NCI-H1436 treated with DMSO at 0.1 percent for 48 hours (cell line): ENCODE measurements at places on chromosomes 11 and 22.

- no peak for DNase-seq
These were observed 21.0 kb upstream of the UBASH3B start for GRCh38 chr11:122634501-122634900.

DNA sequence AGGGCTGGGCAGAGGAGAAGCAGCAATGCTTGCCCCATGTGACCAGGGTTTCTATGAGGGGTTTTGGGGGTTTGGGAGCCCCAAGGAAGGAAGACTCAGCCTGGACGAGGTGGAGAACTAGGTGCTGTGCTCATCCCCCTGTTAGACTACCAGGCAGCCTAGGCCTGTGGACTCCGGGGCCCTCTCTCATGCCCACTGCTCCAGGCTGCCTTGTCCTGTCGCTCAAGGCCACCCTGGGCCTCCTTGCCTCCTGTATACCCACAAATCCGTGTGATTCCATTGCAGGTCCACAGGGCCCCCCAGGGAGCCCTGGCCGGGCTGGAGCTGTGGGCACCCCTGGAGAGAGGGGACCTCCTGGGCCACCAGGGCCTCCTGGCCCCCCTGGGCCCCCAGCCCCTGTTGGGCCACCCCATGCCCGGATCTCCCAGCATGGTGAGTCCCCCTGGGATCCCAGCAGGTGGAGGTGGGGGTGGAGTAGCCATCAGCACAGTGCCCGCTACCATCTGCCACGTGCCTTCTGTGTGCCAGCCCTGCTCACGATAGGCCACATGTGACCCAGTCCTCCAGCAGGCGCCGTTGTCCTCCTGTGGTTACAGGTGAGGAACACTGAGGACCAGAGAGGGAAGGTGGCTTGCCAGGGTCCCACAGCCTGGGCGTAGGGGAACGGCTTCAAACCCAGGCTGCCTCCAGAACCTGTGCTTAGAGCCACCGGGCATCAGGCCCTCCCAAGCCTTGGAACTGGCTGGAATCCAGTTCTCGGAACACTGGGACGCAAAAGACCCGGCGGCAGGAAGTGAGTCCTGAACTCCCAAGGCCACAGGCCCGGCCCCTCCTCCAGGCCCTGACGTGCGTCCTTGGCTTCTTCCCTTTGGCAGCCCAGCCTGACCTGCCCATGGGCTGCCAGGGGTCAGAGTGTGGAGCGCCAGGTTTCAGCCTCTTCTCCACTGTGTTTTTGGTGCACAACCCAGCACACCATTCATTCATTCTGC is 26.6 kb downstream of the EMID1 start:
- DNase-seq: no peak

DNA sequence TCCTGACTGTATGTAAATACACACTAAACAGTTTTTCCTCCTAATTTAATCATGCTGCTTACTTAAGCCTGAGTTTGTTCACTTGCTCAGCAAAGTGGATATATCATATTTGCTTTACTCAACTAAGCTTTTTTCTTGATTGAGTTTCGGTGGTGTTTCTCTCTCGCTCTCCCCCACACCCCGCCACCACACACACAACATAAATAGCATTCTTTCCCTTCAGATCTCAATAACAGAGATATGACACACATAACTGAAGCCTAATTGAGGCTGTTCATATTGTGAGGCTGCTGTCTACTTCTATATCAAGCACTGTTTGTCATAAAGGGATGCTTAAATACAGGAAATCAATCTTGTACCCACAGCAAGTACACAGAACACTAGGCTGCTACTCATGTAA is 364.9 kb downstream of the FAT3 start:
- no peak for DNase-seq

GRCh38 chr11:121391914-121392313 is 60.2 kb upstream of the SORL1 start:
- no peak for DNase-seq

DNA sequence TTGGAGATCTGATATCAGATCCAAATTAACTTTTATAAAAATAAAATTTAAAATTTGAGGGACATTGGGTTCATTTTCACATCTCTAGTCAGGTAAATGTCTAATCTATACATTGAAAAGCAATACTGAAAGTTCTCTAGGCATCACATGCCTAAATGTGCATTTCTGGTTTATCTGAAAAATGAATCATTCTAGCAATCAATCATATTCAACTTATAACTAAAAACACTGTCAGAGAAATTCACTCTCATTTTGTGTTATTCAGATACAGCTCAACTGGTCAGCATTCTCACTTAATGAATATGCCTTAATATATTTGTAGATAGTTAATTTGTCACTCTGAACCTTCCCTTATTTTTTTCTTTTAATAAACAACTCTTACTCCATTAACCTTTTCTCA is 243.2 kb downstream of the CASP12 start:
- no peak for DNase-seq

DNA sequence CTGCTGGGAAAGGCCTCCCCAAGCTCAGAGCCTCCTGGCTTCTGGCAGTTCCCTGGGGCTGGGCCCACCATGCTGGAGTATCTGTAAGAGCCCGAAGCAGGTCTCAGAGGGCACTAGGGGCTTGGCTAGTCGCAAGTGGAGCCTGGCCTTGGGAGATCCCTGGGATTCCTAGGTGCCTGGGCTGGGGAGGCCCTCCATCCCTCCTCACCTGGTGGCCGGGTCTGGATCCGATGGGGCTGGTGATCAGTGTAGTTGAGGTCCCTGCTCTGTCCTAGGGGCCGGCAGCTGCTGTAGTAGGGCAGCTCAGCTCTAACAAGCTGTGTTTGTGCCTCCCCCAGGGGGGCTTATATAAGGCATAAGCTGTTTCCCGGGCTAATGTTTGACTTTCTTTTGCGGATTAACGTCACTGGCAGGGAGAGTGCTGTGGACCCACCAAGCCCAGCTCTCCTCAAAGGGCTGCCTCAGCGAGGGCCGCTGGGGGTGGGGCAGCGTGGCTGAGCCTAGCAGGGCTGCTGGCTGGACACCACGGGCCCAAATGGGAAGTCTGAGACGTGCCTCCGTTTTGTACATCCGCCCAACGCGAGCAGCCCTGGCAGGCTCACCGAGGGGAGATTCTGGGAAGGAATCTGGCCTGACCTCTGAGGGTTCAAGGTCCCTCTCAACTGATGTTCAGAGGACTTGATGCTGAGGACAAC is at the start of gene SLC22A8:
Gene SLC22A8 (minus strand): TSS at position 321 of the 695 bp plus-strand sequence. CDS start 883 bp downstream, outside the sequence.
- DNase-seq: no peak

- DNase-seq: no peak
These were observed 804.1 kb upstream of the ANO3 start for GRCh38 chr11:25527841-25528240.

DNA sequence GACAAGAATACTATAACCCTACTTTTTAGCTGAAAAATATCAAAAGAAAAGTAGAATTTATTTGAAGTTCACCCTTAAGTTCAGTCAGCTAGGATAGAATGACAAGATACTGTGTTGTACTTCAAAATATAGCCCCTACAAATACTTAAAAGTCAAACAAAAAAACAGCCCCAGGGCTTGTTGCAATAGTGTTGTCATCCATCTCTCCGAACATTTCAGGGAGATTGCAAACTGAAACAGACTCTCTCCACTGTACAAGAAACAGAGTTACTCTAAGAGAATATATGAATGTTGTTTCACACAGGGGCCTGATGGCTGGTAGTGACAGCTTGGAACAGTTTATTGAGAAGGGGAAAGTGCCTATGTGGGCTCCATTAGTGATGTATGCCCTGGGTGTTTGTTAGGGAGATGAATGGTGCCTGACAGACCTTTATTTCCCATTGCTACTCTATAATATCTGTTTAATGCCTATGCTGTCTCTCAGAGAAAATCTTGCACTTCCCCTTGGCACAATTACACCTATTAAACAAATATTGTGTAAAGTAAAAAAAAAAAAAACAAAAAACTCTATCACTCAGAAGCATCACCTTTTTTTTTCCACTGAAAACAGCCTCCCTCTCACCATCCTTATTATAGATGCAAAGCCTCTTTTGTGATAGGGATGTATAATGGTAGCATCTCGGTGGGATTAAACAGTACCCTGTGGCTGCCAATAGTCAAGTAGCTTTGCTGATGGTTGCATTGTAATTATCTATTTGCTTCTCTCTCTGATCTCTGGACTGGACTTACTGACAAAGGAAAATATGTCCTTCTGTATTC is 506.3 kb upstream of the LUZP2 start:
- DNase-seq: no peak

DNA sequence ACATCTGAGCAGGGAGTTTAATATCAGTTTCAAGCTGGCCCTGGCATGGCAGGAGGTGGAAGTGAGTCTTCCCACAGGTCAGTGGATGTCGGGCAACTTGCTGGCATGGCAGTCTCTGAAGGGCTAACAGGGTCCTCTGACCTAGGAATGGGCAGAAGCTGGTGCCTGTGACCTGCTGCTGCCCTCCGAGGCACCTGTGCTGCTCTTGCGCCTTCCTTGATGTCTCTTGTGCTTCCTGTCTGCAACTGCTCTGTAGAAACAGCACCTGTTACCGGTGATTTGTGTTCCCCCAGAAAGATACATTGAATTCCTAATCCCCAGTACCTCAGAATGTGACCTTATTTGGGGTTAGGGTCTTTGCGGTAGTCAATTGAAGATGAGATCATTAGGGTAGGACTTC is 110.3 kb downstream of the RPS6KA4 start:
- no peak for DNase-seq

- no peak for DNase-seq
These were observed 76.4 kb downstream of the PRSS23 start for GRCh38 chr11:86876716-86877234.

DNA sequence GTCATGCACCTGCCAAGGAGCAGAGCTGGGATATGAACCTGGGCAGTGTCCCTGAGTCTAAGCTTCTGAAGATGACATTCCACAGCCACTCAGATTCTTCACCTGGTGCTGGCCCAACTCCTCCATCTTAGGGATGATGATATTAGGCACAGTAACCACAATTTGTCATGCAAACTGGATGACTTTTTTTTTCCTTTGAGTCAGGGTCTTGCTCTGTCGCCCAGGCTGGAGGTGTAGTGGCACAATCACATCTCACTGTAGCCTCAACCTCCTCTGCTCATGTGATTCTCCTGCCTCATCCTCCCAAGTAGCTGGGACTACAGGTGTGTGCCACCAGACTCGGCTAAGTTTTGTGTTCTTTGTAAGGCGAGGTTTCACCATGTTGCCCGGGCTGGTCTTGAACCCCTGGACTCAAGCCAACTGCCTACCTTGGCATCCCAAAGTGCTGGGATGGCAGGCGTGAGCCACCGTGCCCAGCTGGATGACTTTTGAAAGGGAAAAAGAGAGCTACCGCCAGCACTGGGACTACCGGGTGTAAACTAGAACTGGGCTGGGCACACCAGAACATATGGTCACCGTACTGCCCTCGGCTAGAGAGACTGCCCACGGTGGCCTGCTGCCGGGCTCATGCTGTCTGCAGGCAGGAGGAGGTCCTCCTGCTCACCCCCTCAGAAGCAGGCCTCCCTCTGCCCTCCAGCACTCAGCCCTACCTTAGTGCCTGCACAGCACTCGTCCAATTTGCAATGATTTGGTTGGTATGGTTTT is 77.7 kb downstream of the NAT10 start:
- no peak for DNase-seq

DNA sequence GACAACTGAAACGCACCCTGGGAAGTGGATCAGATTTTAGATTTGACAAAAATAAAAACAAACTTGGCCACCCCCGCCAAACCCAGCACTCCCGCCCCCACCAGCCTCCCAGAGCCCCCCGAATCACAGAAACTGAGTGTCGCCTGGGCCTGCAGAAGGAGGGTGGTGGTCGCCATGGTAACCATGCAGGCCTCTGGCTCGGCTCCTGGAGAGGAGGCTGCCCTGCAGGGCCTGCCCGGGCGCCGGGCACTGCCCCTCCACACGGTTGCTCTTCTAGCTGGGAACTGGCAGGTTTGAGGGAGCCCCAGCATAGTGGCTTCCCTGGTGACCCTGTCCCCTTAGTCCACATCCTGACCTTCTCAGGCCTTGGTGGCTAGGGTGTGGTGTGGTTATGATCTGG is 19.3 kb downstream of the CACNA1I start:
- DNase-seq: no peak
